ENCODE measurements at places on chromosomes 7 and 10. TPM values are rescaled to one million over a fixed set of nuclear protein-coding genes. Genes with fewer than 3 reads are reported as not detected.

Gene CPVL
- 15.1 TPM for total RNA-seq

Gene VSTM4
- 40.5 TPM for total RNA-seq

Gene TSPAN33
- total RNA-seq = 16.4 TPM

Gene SYT15B
- total RNA-seq = 2.7 TPM

Gene C10orf71
- total RNA-seq = 0.06 TPM

Gene GNG11
- 13.4 TPM for total RNA-seq

Gene CPA1
- total RNA-seq = 0.30 TPM

Gene SDK1
- 10.4 TPM for total RNA-seq

Gene BEND7
- 20.0 TPM for total RNA-seq

- no peak for DNase-seq
- no peaks in the 10 kb centered on the region for H3K4me1 ChIP-seq
- no peak overlapping the region for H3K27ac ChIP-seq
- H3K4me3 ChIP-seq = no peak overlapping the region
- H3K36me3 ChIP-seq = no peaks in the 10 kb centered on the region
Observed at GRCh38 chr10:8137272-8137681, 82.8 kb downstream of the GATA3 start.

DNA sequence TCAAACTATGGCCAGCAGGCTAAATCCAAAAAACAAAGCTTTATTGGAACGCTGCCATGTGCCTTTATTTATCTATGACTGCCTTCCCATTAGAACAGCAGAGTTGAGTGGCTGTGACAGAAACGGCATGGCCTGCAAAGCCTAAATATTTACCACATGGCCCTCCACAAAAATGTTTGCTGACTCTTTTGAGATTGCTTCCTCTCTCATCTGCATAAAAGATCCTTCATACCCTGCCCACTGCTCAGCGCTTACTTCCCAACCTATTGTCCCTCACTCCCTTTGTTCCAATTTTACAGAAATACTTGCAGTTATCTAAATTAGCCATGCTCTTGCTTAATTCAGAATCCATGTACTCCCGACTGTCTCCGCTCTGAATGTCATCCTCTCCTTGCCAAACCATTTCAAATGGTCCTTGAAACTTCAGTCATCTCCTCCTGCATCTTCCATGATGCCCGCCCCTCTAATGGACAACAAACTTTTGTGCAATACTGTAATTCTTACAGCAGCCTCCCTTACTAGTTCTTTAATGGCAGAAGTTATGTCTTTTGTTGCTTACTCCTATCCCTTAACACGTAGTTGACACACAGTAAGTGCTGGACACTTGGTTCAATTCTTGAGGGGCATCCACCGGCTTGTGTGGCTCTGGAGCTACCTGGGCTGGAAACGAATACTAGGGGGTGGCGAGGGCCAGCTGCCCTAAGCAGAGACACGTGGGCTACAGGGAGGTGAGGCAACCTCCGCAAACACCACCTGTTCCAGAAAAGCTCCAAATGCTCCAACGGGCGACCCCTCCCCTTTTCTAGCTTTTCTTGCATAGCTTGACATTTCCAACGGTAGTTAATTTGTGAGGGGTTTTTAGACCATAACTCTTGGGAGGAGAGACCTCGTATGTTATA is 832 bp downstream of the XRCC2 start:
- no peaks in the 10 kb centered on the region for H3K36me3 ChIP-seq
- H3K27me3 ChIP-seq = no peaks in the 10 kb centered on the region
- DNase-seq = no peak
- no peak overlapping the region for H3K27ac ChIP-seq
- H3K4me3 ChIP-seq = peak overlapping the region; percentile 61

DNA sequence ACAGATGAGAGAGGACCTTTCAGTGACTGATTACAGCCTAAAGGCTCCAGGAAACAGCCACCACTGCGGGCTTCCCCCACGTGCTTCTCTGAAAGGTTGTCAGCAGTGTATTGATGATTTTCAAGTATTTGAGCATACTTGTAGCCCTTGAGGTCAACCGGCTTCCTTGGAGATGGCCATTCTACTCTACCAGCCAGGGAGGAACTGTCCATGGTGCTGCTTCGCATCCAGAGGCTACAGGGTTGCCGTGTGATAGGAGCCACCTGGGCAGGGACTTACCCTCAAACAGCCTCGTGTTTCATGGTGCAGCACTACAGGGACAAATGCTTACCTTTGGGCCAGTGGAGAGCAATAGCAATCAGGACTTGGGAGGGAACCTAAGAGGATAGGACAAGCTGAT is 179.5 kb downstream of the DPP6 start:
- H3K27ac ChIP-seq = no peak overlapping the region
- H3K4me1 ChIP-seq = no peaks in the 10 kb centered on the region
- no peaks in the 10 kb centered on the region for H3K36me3 ChIP-seq
- DNase-seq = peak; percentile 20

- no peaks in the 10 kb centered on the region for H3K27me3 ChIP-seq
- H3K4me3 ChIP-seq = no peak overlapping the region
- H3K4me1 ChIP-seq = peaks cover 5% of the 10 kb centered on the region
- DNase-seq = no peak
- H3K36me3 ChIP-seq = no peaks in the 10 kb centered on the region
Observed at GRCh38 chr10:93178226-93178625, 104.5 kb downstream of the CYP26A1 start.

DNA sequence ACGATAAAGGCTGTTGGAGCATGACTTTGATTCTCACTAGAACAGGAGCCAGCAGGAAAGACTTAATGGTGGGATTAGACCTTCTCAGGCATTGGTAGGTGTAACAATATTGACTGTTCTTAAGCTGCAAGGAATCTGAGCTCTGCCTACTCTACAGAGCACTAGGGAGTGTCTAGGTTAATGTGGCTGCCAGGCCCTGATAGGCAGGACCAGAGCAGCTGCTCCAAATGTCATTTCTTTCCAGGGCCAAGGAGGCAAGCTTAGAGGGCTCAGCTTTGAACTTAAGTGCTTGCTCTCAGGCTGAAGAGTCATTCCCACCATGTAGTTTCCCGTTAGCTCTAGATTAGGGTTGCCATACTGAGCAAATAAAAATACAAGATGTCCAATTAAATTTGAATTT is 96.8 kb downstream of the RAB18 start:
- H3K36me3 ChIP-seq = no peaks in the 10 kb centered on the region
- H3K4me1 ChIP-seq = no peaks in the 10 kb centered on the region
- H3K27me3 ChIP-seq = no peaks in the 10 kb centered on the region
- no peak overlapping the region for H3K4me3 ChIP-seq
- DNase-seq = no peak
- H3K27ac ChIP-seq = no peak overlapping the region

DNA sequence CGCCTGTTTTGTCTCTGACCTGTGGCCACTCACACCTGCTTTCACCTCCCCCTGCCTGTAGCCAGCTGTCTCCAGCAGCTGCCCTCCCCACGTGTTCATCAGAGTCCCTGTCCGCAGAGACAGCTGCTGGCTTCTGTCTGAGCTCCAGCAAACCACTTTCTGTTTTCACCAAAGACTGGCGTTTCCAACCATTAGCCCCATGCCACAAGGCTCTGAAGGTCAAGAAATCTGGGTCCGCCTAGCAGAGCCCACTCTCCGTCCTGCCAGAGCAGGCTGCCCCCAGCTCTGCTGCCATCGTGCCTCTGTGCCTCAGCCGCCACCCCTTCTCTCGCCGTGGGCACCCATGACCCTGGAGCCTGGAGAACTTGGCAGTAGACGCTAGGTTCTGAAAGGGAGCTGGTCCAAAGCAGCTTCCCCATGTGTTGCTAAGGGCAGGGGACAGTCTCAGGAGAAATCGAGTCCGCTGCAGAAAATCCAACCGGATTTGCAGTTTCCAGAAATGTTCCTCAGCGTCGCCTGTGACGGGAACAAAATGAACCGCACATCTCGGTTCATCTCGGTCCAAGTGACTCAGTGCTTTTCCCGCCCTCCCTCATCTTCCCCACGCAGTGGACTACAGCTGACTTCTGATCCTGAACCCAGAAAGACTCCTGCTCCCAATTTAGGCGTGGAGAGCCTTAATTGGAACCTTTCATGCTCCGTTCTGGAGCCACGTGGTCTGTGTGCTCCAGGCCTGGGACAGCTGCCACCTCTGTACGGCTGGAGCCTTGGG is 28.0 kb downstream of the TMEM120A start:
- peaks cover 66% of the 10 kb centered on the region for H3K4me1 ChIP-seq
- H3K27me3 ChIP-seq = no peaks in the 10 kb centered on the region
- peaks cover 43% of the 10 kb centered on the region for H3K36me3 ChIP-seq
- no peak for DNase-seq
- no peak overlapping the region for H3K4me3 ChIP-seq

DNA sequence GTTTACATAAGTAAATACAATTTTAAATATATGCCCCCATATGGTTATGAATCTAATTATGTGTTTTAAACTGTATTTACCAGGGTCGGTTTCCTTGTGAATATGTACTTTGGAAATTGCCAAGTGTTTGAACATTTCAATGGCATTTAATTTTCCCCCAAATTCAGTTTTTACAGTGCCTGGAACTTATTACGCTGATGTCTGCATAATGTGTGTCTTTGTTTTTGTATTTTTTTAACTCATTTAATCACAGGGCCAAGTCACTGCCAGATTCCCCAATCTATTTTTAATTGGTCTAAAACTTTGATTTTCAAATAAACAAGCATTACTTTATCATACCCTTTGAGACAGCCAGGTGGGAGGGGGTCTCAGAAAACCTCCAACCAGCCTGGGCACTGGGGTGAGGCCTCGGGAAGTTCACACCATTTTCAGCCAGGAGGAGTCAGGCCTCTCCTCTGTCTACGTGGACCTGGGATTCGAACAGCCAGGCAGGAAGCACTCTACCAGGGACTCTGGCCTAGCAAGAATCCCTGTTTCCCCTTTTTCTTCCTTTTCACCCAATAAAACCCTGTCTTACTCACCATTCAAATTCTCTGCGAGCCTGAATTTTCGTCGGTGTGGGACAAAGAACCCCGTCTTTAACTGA is 151.5 kb upstream of the COL1A2 start:
- no peak overlapping the region for H3K27ac ChIP-seq
- H3K27me3 ChIP-seq = no peaks in the 10 kb centered on the region
- no peaks in the 10 kb centered on the region for H3K4me1 ChIP-seq
- no peak for DNase-seq

DNA sequence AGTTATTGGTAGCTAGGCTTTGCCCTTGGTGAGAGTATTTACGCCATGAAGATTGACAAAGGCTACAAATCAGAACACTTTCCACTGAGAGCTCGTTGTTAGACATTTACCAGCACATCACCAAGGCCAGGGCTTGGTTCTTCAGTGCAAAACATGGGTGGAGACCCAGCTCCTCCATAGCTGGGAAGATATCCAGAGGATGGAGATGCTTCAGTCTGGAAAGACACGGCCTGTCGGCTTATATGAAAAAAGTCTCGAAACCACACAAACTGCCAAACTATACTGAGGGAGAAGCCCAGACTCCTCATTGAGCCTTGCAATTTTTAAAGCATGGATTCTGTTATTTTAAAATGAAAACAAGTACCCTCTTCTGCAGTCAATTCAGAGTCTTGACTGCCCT is 83.4 kb upstream of the ANLN start:
- H3K27ac ChIP-seq = no peak overlapping the region
- peaks cover 2% of the 10 kb centered on the region for H3K27me3 ChIP-seq
- no peak overlapping the region for H3K4me3 ChIP-seq
- H3K4me1 ChIP-seq = peaks cover 41% of the 10 kb centered on the region
- DNase-seq = no peak
- H3K36me3 ChIP-seq = peaks cover 13% of the 10 kb centered on the region

GRCh38 chr7:66571568-66571967 is 57.1 kb upstream of the KCTD7 start:
- no peak for DNase-seq
- peaks cover 27% of the 10 kb centered on the region for H3K36me3 ChIP-seq
- H3K27ac ChIP-seq = no peak overlapping the region
- no peaks in the 10 kb centered on the region for H3K27me3 ChIP-seq
- H3K4me3 ChIP-seq = no peak overlapping the region
- no peaks in the 10 kb centered on the region for H3K4me1 ChIP-seq

GRCh38 chr10:59333701-59334100 is 28.6 kb downstream of the FAM13C start:
- peak overlapping the region; percentile 4 for H3K27ac ChIP-seq
- H3K4me3 ChIP-seq = no peak overlapping the region
- H3K36me3 ChIP-seq = no peaks in the 10 kb centered on the region

DNA sequence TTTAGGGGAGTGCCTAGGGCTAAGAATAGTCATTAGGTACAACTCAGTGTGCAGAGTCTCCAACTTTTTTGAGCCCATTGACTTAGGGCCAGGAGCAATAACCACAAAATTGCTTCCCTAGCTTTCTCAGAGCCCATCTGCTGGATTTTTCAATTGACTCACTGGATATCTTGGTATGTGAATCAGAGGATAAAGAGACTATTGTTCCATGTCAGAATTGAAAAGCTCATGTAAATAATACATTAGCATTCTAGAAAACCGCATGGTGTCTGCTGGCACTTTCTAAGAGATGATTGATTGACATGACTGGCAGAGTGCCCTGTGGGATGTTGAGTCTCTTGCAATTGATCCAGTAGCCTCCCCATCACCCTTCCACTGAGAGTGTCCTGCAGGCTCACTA is 246.2 kb downstream of the CCDC7 start:
- H3K4me1 ChIP-seq = peaks cover 3% of the 10 kb centered on the region
- no peaks in the 10 kb centered on the region for H3K27me3 ChIP-seq
- H3K4me3 ChIP-seq = no peak overlapping the region
- no peaks in the 10 kb centered on the region for H3K36me3 ChIP-seq

- no peaks in the 10 kb centered on the region for H3K4me1 ChIP-seq
- H3K27me3 ChIP-seq = no peaks in the 10 kb centered on the region
- H3K27ac ChIP-seq = no peak overlapping the region
Observed at GRCh38 chr7:33300131-33300530, 170.8 kb downstream of the BBS9 start.

- DNase-seq = no peak
- H3K36me3 ChIP-seq = no peaks in the 10 kb centered on the region
- H3K27me3 ChIP-seq = no peaks in the 10 kb centered on the region
- H3K4me3 ChIP-seq = no peak overlapping the region
- no peak overlapping the region for H3K27ac ChIP-seq
Observed at GRCh38 chr7:71216211-71216610, 84.3 kb downstream of the GALNT17 start.

GRCh38 chr10:15595260-15595659 is 124.5 kb downstream of the ITGA8 start:
- H3K4me1 ChIP-seq = no peaks in the 10 kb centered on the region
- no peak for DNase-seq
- no peak overlapping the region for H3K27ac ChIP-seq
- H3K27me3 ChIP-seq = no peaks in the 10 kb centered on the region
- no peak overlapping the region for H3K4me3 ChIP-seq
